Stimulated activated naive CD4-positive, alpha-beta T cell (primary cell): ENCODE measurements at places on chromosomes 12 and 14.

DNA sequence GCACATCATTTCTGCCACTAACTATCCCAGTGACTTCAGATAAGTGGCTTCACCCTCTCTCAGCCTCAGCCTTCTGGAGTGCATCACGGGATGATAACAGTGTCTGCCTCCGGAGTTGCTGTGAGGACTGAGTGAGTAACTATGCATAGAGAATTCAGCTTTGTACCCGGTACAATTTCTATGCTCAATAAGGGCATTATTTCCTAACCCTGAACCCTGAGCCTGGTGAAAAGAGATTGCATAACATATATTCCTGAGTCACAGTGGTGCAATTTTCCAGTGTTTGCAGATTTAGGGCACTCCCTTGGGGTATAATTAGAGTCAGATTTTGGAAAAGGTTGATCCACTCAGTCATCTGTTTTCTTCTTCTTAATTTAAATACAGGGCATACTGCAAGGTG is 181.1 kb downstream of the PTPN11 start:
- no peak for DNase-seq

DNA sequence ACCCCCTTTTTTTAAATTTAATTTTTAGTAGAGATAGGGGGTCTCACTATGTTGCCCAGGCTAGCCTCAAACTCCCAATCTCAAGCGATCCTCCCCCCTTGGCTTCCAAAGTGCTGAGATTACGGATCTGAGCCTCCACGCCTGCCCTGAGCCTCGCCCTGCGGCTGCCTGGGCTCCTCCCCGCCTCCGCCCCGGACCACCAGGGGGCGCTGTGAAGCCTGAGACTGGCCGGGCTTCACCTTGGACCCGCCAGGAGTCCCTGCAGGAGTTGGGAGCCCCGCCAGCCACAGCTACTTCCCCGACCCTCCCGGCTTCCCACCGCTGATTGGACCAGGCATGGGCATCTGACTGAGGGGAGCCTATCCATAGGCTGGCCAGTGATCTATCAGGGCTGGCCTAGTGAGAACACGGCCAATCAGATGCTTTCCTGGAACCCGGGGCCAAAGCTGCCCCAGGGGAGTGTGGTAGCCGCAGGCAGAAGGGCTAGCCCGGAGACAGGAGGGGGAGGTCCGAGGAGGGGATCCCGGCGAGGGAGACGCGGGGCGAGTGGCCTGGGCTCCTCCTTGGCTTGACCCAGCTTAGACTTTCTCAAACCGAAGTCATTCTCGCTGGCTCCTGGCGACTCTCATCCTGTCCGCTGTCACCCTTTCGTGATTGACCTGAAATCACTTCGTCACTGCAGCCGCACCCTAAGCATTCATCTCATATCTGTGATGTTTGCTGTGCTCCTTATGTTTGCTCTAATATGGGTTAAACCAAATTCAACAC is 15.1 kb upstream of the ANKRD9 start:
- peak; percentile 80 for DNase-seq

- DNase-seq = no peak
Observed at GRCh38 chr14:50932156-50932555, 12.1 kb downstream of the PYGL start.

- DNase-seq = no peak
Observed at GRCh38 chr12:65942102-65942501, 117.8 kb downstream of the HMGA2 start.

- DNase-seq = no peak
Observed at GRCh38 chr14:89165189-89166181, 251.5 kb downstream of the FOXN3 start.

- DNase-seq = peak; percentile 42
Observed at GRCh38 chr12:47758834-47759690, at the start of gene RAPGEF3. Gene RAPGEF3, minus strand, starts transcription at chr12:47758880. Its CDS starts 324 bp downstream, at chr12:47758556.

DNA sequence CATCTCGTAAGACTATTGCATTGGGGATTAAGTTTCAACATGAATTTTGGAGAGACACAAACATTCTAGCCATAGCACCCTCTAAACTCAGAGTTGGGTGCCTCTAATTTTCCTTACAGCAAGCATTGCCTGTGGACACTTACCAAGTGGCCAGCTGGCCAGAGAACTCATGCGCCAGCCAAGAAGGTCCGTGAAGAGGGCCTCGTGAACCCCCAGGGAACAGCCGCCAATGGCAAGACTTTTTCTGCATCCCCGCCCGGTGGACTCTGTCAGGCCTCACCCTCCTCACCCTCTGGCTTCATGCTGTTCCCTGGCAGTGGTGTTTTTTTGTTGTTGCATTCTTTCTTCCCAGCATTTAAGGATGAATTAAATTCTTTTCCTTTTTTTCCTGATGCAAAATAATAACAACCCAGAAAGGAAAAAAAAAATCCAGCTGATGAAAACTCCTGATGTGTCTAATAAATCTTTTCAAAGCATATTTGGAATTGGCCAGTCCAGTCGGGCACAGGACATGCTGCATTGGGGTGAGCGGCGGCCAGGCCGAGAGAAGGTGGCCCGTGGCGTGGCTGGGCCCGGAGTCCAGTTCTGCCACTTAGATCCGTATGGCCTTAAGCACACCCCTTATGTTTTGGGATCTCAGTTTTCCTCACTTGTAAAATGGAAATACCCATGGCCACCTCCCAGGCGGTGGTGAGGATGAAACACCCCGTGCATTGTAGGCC is 191.9 kb upstream of the DIO3 start:
- DNase-seq = no peak
